ENCODE measurements at places on chromosomes 11 and 22.

DNA sequence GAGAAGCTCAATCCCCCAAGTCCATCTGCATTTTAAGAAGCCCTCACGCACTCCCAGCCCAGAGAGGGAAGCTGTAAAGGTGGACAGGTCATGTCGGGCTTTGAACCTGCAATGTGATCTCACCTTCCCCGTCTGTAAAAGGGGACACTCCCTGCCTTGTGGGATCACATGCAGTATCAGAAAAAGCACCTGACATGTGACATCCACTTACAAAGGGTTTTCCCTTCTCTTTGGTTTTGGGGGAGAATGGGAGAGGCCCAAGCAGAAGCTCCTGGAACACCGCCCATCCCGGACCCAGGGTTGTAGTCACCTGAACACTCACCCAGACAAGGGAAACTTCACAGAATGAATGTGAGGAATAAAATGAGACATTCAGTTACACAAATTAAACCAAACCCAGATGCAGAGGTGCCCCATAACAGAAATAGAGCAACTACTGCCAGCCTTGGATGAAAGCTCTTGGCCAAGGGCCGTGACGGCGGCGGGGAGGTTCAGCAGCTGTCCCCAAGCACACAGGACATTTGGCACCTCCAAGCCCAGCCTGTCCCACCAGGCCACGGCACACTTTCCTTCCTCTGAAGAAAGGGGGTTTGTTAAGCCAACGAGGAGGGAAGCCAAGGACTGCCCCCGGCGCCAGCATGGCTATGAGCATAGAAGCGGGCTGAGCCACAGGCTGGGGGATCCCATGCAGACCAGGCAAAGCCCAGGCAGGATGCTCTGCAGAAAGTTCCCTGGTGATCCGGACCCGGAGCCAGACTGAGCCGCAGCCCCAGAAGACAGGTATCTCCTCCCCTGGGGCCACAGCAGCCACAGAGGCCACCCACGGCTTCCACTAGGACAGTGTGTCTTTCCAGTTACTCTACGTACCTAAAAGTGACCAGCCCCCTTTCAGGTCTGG lies 3.8 kb downstream of the BID start:
- no peak for DNase-seq

DNA sequence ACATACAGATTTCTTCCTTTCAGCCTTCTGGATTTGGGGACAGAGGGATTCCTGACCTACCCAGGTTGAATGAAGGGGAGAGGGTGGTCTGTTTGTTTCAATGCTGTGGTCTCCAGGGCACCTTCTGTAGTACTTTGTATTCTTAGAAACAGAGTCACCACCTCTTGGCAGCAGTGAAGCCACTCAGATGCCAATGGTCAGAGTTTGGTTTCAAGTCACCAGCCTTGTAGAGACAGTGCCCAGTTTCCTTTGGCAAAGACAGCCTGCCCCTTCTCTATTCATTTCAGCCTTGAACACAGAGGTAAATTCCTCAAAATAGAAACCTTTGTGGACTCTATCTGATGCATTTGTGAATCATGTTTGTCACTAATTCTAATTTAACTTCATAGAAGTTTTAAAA lies 111.7 kb upstream of the RASSF10 start:
- DNase-seq: no peak

GRCh38 chr11:117117681-117118080 lies 19.5 kb upstream of the SIK3 start:
- no peak for DNase-seq

GRCh38 chr22:29138556-29139305 lies 65.9 kb downstream of the KREMEN1 start:
- no peak for DNase-seq

GRCh38 chr11:13207665-13208594 lies 69.7 kb upstream of the BMAL1 start:
- DNase-seq: peak; percentile 86

GRCh38 chr11:33553486-33553885 lies 147.1 kb downstream of the C11orf91 start:
- no peak for DNase-seq

GRCh38 chr11:126378763-126379162 lies 23.3 kb downstream of the ST3GAL4 start:
- DNase-seq: no peak

- no peak for DNase-seq
Measured at GRCh38 chr11:119850822-119851409, 121.9 kb upstream of the NECTIN1 start.

GRCh38 chr11:62860835-62861563 lies 19.7 kb upstream of the SLC3A2 start:
- DNase-seq: peak; percentile 75

DNA sequence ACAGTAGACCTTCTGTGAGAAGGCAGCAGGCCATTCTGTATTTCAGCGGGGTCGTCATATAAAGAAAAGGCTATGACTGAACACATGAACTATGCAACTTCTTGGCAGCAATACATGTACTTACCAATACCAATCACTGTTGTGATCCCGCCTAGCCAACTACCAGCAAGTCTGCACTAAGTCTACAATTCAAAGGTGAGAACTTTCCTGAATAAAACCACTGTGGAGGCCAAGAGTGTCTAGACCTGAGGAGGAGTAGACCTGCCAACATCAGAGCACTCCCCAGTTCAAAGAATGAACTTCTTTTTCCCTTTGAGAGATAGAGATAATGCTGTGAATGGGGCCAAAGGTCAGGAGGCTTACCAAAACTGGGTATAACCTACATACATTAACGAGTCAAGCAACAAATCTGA lies 108.2 kb downstream of the SIK3 start:
- peak; percentile 30 for DNase-seq

- DNase-seq: no peak
Measured at GRCh38 chr22:40213478-40213877, 35.8 kb downstream of the TNRC6B start.

DNA sequence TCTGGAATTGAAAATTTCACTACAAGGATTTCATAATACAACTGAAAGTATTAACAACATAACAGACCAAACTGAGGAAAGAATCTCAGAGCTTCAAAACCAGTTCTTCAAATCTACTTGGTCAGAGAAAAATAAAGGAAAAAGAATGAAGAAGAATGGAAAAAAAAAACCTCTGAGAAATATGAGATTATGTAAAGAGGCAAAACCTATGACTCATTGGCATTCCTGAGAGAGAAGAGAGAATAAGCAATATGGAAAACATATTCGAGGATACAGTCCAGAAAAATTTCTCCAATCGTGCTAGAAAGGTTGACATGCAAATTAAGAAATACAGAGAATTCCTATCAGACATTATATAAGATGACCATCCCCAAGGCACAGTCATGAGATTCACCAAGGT lies 23.4 kb upstream of the GPR83 start:
- DNase-seq: no peak

- DNase-seq: no peak
Measured at GRCh38 chr11:60376601-60377000, 1.7 kb upstream of the MS4A7 start.

DNA sequence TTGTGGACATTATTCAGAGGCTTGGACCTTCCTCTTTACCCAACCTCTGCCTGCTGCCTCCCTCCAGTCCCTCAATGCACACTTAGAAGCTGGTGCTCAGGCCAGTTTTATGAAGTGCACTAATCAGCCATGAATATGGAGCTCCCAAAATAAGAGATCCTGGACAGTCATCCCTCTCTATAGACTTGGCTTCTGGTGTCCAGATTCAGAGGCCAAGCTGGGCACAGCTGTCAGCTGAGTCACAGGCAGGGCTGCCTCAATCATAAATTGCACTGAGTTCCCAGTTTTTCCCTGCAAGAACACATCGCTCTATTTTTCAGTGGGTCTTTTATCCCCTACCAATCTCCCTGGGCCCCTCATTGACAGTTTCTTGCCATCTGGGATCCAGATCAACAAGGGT lies 161.7 kb upstream of the CADM1 start:
- no peak for DNase-seq

DNA sequence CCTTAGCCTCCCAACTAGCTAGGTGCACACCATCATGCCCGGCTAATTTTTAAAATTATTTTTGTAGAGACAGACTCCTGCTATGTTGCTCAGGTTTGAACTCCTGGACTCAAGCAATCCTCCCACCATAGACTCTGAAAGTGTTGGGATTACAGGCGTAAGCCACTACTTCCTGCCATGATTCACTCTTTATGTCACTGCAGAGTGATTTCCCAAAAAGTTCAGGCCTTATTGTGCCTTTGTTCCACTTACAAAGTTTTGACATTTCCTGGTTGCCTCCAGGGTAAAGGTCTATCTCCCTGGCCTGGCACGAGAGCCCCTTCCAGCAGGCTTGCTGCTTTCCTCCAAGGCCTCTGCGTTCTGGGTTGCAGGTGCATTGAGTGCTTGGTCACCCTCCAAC lies 44.6 kb upstream of the RIC3 start:
- no peak for DNase-seq

- DNase-seq: no peak
Measured at GRCh38 chr11:79028225-79028624, 412.6 kb downstream of the TENM4 start.

DNA sequence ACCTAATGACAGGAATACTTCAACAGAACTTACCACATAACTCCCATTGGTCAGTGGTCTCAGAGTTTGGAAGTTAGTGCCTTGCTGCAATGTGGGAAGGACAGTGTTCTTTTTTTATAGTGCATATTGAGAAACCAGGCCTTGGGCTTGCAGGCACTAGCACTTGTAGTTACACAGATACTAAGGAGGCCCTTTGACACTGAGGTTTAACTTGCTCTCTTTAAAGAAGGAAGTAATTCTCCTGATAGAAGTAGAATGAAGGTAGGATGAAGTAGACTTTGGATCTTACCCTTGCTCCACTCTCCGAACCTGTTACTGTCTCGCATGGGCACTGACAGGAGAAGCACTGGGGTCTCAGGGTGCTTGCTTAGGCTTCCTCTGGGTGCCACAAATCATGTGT lies 31.0 kb upstream of the ST14 start:
- no peak for DNase-seq

DNA sequence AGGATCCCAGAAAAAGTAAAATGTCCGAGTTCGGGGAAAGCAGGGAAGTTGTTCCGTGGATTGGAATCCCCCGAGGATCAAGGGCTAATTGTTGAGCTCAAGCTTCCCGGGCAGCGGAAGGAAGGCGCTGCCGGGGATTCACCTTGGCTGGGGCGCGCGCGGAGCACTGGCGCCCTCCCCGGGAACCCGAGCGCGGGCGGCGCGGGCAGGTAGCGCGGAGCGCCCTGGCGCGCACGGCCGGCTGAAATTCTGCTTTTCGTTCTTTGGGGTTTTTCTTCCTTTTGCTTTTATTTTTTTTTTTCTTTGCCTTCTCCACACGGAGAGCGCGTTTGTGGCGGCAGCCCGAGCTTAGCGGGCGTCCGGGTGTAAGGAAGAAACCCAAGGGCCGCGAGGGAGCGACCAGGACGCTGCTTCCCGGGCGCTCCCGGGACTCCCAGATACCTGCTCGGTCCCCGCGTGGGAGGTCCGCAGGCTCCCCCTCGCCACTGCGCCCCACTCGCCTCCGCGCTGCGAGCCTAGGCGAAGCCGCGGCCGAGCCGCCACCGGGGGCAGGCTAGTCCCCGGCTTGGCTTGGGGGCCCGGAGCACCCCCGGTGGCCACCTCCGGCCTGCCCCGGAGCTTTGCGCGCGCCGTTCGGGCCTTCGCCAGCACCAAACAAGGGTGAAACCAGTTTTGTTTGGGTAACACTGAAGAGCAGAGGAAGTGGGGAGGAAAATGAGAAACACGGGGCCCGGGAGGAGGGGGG lies 4.8 kb upstream of the IGF2 start:
- DNase-seq: peak; percentile 21

DNA sequence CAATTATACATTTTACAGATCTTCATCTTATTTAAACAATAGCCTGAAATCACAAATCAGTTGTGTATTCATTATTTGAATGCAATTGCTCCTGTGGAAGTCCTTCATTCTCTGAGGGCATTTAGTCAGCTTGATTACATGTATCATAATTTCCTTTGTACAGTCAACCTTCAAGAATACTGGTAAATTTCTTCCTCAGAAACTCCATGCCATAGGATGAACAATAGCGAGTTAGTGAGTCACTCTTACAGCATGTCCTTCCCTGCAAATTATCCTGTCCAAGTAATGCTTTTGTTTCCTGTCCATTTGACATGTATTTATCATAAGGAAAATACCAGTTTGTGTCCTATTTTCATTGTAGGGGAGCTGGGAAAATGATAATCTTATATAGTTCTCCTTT lies 3.8 kb downstream of the OR10S1 start:
- no peak for DNase-seq

GRCh38 chr11:69819541-69820070 lies 390 bp upstream of the FGF3 start:
- no peak for DNase-seq

GRCh38 chr11:119372260-119373058 lies 9.0 kb downstream of the USP2 start:
- no peak for DNase-seq

GRCh38 chr11:63873311-63873710 lies 34.4 kb downstream of the MARK2 start:
- DNase-seq: no peak

- no peak for DNase-seq
Measured at GRCh38 chr11:637593-638521, 788 bp downstream of the DRD4 start.

- peak; percentile 42 for DNase-seq
Measured at GRCh38 chr11:47551086-47551485, 1.8 kb downstream of the CELF1 start.

- no peak for DNase-seq
Measured at GRCh38 chr11:125168918-125169456, 4.4 kb downstream of the PKNOX2 start.

DNA sequence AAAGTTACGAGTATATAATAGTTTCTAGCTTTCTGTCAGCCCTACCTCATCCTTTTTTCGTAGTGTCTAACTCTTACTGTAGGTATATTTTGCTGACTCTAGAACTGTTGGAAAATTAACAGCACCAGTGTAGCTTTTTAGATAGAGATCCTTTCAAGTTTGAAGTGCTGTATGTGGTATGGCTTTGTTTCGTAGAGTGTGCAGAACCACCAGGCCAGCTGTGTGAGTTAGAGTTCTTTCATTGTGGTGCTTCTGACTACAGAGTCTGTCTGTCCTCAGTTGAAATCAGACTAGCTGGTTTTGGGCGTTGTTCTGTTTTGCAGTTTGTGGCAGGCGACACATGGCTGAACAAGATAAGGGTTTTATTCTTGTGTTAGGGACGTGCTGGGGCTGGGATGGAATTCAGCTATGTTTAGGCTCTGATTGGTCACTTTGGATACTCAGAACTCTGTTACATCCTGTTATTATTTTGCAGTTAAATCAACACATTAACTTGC lies 3.2 kb downstream of the ARHGEF12 start:
- DNase-seq: no peak

DNA sequence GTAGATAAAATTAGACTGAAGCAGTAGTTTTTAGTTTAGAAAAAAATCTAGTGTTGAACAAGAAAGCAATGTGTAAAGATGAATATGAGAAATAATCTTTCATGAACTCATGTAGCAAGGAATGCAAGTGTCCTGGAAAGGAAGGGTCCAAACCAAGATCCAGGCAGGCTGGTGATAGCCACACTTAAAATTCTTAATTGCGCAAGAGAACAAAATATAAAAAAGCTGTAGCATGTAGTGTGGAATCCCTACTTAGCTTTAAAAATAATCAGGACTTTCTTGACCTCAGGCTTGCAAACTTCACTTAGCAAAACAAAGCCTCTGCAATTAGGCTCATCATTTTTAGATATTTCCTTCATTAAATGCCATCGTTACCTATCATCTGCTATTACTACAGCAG lies 2186.1 kb upstream of the RAG2 start:
- DNase-seq: no peak

GRCh38 chr11:124551189-124551588 lies 7.7 kb upstream of the OR8B12 start:
- no peak for DNase-seq
